ENCODE measurements at places on chromosomes 12 and 14.
A peak's percentile ranks its signal among the peaks of the same experiment; 100 is the strongest.

- no peak for DNase-seq
Measured at GRCh38 chr12:8661751-8662150, 875 bp downstream of the MFAP5 start.

DNA sequence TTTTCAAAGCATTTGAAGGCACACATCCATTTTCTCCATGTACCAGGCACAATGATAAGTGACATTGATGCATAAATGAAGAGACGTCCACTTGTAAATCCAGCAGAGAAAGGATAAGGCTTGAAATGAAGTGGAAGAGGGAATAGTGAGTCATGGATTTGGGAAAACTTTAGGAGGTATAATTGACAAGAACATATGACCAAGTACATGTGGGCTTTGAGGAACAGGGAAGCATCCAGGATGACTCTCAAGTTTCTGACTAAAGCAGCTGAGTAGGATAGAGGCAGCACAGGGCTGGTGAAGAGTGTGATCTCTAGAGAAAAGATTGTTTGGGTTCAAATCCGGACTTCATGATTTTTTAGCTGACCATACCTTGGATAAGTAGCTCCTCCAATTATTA lies 43.6 kb upstream of the SYT1 start:
- DNase-seq, result no peak

DNA sequence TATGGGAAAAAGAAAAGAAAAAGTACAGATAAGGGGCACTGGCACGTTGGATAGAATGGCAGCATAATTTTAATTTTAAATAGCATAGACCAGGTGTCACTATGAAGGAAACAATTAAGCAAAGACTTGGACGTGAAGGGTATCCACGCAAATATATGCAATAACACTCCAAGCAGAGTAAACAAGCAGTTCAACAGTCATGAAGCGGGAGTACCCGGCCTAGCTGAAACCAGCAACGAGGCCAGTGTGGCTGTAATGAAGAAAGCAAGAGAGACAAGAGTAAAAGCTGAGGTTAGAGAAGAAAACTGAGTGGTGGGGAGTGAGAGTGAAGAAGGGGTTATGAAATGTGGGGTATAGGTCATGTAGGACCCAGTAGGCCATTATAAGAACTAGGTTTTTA lies 85.4 kb downstream of the BCL2L14 start:
- no peak for DNase-seq

DNA sequence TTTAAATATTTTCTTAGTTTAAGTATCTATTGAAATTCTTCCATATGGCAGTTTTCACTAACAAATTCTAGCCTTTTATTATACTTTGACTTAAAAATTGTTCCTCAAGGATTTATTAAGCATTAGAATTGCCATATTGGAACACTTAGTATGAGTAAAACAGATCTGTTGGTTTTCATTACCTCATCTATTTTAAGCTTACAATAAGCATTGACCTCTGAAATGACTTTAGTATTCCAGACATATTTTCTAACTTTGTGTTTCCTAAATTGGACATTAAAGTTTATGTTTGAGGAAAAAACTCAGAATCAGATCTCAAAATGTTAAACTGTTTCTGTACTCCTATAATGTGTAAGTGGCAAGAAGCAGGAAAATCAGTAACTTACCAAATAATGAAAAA lies 48.4 kb downstream of the CSRP2 start:
- DNase-seq, result no peak

- no peak for DNase-seq
Measured at GRCh38 chr12:11677093-11677492, 27.6 kb downstream of the ETV6 start.

DNA sequence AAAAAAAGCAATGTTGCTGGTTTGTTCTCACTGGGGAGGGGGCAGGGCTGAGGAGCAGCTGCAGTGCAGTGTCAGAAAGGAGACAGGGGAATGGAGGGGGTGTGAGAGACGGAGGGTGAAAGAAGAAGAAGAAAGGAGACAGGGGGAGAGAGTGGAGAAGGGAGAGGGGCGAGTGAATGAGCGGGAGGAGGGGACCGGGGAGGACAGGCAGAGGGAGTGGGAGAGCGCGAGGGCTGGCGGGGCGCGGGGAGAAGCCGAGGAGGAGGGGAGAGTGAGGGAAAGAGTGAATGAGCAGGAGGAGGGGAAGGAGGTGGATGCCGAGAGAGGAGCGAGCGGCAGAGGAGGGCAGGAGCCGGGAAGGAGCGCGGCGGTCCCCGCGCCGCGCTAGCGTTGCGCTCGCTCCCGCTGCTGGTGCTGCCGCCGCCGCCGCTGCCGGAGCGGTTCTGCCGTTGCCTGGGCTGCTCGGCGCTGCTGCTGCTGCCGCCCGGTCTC lies at the start of gene NOVA1:
Gene NOVA1, minus strand, starts transcription at position 445 of the 492 bp plus-strand sequence. CDS start 597 bp downstream, outside the sequence.
- DNase-seq, result no peak

DNA sequence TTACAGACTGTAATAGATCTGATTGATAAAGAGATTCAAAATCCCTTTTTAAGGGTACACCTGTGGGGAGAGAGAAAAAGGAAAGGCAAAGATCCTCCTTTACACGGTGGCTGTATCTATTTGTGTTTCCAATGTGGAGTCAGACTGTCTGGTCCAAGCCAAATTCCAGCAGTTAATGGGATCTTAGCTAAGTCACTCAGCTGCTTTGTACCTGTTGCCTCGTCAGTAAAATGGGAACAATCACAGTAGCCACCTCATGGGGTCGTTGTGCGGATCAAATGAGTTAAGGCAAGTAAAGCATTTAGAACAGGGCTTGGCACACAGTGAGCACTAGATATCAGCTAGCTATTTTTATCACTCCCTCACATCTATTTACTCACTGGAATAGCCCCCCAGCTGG lies 46.9 kb downstream of the EFCAB11 start:
- no peak for DNase-seq

DNA sequence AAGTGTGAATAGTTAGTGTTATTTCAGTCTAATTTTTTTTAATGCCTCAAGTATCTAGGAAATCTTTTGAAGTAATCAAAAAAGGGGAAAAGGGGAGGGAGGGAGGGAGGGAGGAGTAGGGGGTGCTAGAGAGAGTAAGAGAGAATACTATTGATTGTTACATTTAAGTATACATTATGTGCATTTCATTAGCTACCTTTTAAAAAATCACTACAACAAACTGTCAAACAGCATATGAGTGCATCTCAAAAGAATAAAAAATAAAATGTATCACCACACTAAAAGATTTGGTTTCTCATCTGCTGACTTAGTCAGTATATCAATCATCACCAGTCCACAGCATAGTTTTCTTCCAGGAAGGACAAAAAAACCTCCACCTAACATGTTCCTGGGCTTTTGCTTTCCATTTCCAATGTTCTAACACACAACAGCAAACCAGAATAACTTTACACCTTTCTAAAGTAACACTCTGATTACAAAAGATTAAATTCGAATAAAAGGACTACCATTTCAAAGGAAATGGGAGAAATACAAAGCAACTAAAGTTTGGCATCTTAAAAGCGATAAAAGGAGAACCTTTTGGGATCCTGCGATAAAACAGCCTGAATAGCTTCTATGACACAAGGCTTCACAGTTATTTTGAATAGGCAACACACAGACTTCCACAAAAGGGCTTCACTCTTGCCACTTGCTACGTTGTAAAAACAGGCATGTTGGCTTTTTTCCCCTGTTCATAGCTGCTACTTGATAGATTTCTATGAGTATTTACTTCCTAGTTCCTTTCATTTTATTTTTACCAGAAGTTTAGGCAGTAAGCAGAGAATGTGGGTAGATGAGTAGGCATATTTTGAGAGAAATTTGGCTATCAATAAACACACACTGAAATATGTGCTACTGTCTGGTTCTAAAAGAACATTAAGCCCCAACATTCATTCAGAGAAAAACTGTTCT lies 160.9 kb downstream of the EPS8 start:
- no peak for DNase-seq

- DNase-seq, result no peak
Measured at GRCh38 chr12:11758510-11759493, 109.3 kb downstream of the ETV6 start.

- DNase-seq, result no peak
Measured at GRCh38 chr12:94218233-94218632, 69.9 kb downstream of the PLXNC1 start.

- DNase-seq, result no peak
Measured at GRCh38 chr14:104794099-104794498, 1.4 kb downstream of the AKT1 start.

DNA sequence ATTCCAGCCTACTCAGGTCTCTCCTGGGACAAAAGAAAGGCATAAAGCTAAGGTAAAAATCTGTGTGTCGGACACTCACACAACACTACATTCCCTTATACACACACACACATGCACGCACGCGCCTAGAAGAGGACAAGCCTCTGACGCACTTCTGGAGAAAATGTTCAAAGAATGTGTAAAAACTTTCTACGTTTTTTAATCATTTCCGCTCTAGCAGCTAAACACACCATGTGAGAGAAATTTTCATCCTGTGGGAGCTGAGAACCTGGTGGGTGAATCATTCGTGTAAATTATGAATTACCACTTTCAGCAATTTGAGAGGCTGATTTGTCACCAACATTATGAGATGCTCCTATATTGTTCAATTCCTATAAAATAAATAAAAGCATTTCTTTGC lies 494.5 kb downstream of the TMEM132D start:
- DNase-seq, result no peak

DNA sequence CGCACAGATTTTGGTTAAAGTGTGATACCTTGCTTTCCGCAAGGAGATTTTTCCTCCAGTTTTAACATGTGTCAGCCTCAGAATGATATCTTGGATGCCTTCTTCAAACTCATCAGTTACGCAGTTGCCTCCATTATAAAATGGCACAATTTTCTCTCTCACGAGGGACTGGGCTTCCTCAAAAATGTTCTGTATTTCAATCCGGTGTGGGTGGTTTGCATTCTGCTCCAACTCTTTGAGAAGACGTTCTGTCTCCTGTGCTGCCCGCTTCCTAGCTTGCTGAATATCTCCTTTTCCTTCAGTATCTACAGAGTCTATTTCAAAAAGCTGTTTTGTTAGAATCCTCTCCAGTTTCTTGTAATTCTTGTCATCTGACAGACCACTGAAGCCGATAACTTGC lies 1.8 kb downstream of the BAG5 start:
- no peak for DNase-seq

GRCh38 chr14:23663127-23663526 lies 27.0 kb downstream of the DHRS2 start:
- no peak for DNase-seq

DNA sequence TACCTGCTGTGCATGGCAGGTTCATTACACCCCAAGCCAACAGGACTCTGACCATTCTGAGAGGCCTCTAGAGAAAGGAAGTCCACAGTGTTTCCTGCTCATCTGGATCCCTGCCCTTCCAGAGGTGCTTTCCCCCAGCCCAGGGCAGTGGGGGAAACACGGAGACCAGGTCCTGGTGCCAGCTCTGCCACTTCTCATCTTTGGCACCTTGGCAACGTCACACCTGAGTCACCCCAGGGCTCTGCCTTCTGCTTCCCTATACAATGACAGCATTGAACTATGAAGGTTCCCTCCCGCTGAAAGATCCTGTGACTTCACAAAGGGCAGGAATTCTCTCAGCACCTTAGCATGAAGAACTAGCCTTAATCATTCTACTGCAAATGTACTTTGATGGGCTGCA lies 74.9 kb downstream of the ANO2 start:
- DNase-seq, result no peak

DNA sequence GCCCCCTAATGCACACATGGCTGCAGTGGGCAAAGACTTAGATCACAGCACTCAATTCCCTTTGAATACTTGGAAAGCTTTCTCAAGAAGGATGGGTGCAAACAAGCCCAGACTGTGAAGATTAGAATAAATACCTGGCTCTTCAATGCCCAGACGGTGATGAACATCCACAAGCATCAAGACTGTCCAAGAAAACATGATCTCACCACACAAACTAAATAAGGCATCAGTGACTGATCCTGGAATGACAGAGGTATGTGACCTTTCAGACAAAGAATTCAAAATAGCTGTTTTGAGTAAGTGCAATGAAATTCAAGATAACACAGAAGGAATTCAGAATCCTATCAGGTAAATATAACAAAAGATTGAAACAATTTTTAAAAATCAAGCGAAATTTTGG lies 43.8 kb upstream of the ZDHHC17 start:
- DNase-seq, result peak; percentile 88

DNA sequence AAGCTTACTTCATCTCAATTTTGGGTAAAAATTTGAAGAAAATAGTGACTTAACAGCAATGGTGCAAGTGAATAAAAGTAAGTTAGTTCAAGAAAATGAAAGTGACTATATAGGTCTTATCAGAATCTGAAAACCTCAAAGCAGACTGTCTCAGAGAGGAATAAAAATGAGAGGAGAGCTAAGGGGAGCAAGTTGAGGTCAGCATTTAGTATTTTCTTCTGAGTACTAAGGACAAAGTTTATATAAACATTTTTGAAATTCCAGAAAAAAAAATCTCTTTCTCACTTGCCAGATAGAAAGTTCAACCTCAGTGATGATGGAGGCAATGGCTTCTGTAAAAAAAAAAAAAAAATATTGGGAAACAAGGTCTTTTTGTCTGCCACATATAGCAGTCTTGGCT lies 414.1 kb downstream of the NPAS3 start:
- no peak for DNase-seq

GRCh38 chr12:46904406-46905238 lies 78.8 kb upstream of the SLC38A4 start:
- DNase-seq, result no peak

DNA sequence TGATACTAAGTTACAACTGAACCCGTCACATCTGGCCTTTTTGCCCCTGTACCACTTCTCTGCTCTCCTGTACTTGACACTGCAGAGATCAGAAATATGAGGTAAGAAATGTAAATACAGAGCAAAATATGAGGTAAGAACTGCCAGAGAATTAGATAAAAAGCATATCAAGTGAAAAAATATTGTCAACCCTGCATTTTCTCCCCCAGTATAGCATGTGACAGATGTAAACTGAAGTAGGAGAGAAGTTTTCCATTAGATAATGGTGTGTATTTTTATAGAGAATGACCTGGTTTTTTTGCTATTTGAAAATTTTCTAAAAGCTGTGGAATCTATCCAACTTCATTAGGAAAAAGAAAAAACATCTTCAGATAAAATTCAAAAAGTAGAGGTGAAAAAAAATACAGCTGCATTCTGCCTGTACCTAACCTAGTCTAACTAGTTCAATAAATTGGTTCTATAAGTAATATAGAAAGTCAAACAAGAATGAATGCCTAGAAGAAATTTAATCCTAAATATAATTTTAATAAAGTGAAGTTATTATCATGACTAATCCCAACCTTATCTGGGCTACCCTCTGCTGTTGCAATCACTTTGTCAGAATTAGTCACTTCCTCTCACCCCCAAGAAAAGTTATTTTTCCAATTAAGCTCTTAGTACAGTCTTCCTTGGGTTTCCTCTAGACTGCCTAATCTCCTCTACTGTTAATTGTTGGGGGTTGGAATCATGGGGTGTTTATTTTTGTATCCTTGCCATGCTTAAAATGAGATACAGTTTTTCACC lies 210.0 kb downstream of the RASSF9 start:
- DNase-seq, result peak; percentile 18

GRCh38 chr12:51851413-51852124 lies 3.1 kb upstream of the FIGNL2 start:
- no peak for DNase-seq

GRCh38 chr14:52146504-52146903 lies 77.6 kb upstream of the NID2 start:
- DNase-seq, result no peak

GRCh38 chr14:86619726-86620125 lies 1089.8 kb downstream of the FLRT2 start:
- DNase-seq, result no peak
